ENCODE measurements at places on chromosomes 4 and X.

- DNase-seq = no peak
Measured at GRCh38 chr4:5866841-5867813, 25.8 kb downstream of the CRMP1 start.

GRCh38 chr4:142535009-142535408, 311.1 kb downstream of the INPP4B start:
- no peak for DNase-seq

- no peak for DNase-seq
Measured at GRCh38 chr4:19615086-19615689, 636.5 kb upstream of the SLIT2 start.

GRCh38 chr4:65391814-65392213, 278.5 kb downstream of the EPHA5 start:
- DNase-seq = no peak

- no peak for DNase-seq
Measured at GRCh38 chr4:134537701-134538100, 336.1 kb upstream of the PABPC4L start.

Data from activated T-helper 9 cell treated with anti-CD3 and anti-CD28 coated beads, Interleukin-2, amount 50 U/mL, for 16 hours (primary cell).